ENCODE measurements at places on chromosomes 6 and 20.

GRCh38 chr20:42754706-42755105, 435.0 kb downstream of the PTPRT start:
- no peak for DNase-seq

GRCh38 chr6:127297502-127298070, 30.9 kb downstream of the RNF146 start:
- DNase-seq: no peak

- DNase-seq: no peak
These were observed 203.2 kb downstream of the ISM1 start for GRCh38 chr20:13424174-13424833.

GRCh38 chr6:43113431-43114260, 37.5 kb downstream of the PTK7 start:
- DNase-seq: no peak

- DNase-seq: no peak
These were observed 46.4 kb downstream of the SLC9A8 start for GRCh38 chr20:49859011-49859410.

- DNase-seq: no peak
These were observed 316.6 kb downstream of the THBS2 start for GRCh38 chr6:168937054-168937453.

DNA sequence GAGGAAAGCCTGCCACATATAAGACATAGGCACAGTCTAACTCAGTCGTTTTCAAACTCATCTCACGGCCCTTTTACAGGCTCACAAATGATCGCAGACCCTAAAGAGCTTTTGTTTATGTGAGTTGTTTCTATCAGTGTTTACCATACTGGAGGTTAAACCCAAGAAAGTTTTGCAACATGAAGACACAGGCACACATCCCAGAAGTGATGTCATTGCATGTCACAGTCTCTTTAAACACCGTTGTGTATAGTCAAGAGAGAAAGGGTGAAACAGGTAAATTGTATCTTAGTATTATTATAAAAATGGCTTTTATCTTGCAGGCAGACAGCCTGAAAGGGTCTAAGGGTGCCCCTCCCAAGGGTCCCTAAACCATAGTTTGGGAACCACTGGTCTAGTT, 96.7 kb downstream of the BACH2 start:
- no peak for DNase-seq

DNA sequence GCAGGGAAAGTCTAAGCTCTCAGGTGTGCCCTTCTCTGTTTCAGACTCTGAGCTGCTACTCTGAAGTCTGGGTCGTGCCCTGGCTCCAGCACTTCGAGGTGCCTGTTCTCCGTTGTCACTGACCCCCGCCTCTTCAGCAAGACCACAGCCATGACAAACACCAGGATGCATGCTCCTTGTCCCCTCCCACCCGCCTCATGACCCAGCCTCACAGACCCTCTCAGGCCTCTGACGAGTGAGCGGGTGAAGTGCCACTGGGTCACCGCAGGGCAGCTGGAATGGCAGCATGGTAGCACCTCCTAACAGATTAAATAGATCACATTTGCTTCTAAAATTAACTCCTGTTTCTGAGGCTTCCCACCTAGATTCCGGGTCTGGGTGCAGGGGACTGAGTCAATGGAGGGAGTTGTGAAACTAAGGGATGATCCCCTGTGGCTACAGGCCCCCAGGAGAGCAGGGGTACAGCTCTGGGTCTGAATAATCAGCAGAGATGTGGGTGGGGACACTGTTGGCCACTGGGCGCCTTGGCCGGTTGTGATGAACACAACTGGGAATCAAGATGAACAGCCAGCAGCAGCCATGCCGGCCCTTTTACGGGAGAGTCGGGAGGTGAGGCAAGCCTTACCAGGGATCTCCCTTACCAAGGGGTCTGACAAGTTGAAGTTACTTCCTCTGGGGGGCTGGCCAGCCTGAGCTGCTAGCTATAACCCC, 10.7 kb downstream of the CST7 start:
- DNase-seq: peak; percentile 28

DNA sequence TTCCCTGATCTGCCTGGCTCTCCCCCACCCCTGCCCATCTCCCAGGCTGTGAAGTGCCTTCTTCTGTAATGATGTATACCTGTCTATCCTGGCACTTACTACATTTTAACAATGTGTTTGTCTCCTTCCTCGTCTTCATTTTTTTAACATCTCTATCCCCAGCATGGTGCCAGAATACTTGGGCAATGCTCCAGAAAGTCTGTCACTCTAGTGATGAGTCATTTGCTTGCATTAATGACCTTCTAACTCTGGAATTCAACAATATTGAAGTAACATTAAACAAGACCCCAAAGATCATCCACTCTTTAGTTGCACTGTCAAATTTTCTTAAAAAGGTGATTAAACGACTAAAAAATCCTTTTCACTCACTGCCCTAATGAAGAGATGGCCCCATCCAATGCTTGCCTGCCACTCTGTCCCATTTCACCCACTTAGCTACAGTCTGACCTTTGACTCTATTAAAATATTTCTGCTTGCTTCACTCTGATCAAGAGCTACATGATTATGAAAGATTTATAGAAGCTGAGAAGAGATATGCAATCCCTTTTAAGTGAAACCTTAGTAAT, 7.7 kb upstream of the KLHL31 start:
- DNase-seq: no peak

- DNase-seq: no peak
These were observed 57.7 kb downstream of the RBM38 start for GRCh38 chr20:57448764-57449354.

DNA sequence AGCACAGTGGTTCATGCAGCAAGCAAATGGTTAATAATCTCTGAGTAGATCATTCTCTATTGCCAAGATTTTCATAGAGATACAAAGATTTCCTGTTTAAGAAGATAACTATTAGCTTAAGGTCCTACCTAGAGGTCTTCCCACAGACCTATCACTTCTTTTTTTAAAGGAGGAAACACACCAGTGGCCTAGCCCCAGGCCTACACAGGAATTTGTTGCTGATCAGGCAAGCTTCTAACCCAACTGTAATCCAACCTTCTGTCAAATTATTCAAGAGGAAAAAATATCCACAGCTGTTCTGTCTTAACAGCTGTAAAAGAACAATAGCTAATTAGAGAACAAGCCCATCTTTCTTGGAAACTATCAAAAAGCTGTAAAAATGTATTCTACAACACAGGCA, 332.8 kb downstream of the BTBD9 start:
- DNase-seq: no peak

GRCh38 chr20:40506537-40506939, 182.5 kb downstream of the MAFB start:
- peak; percentile 91 for DNase-seq

DNA sequence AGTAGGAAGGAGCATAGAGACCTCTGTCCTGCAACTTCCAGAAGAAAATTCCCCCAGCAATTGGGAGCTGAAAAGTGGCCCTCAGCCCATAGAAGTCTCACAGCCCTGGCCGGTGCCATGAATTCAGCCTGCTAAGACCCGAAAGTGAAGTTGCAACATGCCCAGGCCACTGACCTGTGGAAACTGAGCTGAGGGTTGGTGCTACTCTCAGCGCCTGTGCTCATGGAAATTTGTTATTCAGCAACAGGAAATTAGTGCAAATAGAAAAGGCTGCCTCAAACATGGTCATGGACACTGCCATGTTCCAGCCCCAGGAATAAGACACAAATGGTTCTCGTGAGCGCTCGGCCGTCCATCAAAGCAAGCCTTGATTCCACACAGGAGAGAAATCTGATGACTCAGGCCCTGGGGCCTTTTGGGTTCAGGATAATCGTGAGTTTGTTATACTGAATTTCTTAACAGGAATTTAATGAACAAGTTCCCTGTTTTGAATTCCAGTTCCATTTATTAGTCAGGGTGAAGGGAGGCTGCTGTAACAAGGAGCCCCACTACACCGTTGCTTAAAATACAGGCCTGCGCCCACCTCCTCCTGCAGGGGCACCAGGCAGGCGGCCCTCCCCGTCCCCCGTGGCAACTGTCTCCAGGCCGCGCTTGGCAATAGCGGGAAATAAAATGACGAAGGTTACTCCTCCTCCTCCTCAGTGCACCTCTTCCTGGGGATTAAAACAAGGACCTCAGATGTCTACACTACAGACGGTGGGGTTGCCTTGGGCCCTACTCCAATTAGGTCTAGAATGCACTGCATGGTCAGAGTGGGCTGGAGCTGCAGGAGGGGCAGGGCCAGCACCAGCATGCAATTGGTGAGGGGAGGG, 152.9 kb downstream of the ERMARD start:
- no peak for DNase-seq

DNA sequence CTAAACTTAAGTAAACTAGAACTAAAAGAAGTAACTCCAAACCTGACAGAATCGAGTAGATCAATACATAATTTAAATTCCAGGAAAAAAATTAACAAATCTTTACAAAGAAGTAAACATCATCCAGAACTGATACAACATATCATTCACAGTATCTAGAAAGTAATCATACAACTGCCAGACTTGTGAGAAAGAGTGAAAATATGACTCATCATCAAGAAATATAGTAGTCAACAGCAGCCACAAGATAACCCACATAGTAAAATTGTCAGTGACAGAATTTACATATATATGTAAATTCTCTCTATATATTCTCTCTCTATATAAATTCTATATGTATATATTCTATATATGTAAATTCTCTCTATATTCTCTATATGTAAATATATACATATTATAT, 242.8 kb upstream of the RGS17 start:
- no peak for DNase-seq

DNA sequence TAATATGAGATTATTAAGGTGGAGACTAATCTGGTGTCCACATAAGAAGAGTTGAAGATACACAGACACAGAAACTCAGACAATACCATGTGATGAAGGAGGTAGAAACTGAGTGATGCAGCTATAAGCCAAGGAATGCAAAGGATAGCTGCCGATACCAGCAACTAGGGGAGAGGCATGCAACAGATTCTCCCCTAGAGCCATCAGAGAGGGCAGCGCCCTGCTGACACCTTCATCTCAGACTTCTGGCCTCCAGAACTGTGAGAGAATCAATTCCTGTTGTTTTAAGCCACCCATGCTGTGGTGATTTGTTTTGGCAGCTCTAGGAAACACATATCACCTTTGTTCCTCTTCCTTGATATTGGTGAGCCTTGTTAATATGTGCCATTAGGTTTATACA, 41.5 kb downstream of the STXBP5 start:
- DNase-seq: no peak

DNA sequence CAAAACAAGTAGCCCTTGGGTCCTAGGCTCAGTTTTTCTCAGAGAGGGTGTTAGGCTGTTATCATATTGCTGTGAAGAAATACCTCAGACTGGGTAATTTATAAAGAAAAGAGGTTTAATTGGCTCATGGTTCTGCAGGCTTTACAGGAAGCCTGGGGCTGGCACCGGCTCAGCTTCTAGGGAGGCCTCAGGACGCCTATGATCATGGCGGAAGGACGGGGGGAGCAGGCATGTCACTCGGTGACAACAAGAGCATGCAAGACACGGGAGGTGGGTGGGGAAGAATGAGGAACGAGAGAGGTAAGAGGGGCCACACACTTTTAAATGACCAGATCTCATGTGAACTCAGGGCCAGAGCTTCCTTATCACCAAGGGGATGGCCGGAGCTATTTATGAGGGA, 26.9 kb downstream of the CDH26 start:
- no peak for DNase-seq

DNA sequence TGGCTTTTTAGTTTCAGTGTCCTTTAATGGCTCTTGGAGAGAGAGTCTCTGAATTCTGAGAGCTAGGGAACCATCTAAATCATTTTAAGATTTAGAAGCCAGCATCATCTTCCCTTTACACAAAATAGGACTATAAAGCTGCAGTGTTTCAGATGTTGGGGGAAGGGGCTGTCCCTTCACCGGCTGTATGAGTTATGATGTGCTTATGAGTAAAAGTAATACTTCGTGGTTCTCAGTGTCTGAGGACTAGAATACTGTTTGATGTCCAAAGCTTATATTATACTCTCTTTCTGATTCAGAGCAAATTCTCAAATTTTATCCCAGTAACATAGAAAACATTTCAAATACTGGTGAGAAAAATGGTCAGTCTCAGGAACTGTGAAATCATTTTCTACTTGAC, 63.5 kb upstream of the FAM8A1 start:
- no peak for DNase-seq

DNA sequence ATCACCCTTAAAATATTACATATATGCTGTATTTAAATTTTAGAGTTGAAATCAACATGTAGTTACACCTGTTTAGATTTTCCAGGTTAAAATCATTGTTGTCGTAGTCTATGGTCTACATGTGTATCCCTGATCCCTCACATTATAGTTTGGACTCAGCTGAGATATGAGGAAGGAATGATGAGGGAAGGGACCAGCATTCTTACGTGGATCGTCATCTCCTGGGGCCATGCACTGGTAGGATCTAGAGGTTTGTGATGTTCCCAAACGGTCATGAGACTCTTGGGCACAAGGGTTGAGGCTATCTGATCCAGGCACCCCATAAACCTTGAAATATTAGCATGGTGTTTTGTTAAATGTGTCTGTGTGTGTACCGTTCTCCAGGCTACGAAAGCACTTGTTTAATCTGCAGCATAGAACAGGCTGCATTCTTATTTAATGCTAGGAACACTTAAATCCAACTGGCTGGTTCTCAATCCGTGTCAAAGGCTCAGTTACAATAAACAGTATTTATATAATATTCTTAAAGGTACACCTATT, 55.4 kb downstream of the IPCEF1 start:
- no peak for DNase-seq

DNA sequence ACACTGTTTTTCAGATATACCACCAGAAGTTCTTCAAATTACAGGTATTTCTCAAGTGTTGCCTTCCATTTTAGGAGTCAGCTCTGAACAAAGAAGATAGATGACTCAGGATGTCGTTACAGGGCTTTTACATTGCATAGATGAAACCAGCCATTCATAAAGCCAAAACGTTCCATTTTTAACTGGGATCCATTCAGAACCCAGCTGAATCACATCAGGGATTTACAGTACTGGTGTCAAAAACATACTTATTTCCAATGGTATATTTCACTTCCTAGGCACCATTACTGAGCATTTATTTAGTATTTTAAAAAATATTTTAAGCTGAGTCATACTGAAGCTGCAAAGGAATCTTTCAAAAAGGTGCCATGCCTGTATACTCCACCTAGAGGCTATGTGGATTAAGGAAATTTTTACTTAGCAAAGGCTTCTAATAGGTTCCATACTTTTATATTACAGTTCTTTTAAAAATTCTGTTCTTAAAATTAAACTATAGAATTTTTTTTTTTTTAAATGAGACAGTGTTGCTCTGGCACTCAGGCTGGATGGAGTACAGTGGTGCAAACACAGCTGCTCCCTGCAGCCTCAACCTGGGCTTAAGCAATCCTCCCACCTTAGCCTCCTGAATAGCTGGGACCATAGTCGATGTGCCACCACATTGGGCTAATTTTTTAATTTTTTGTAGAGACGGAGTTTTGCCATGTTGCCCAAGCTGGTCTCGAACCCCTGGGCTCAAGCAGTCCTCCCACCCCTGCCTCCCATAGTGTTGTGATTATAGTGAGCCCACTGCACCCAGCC, 2.6 kb downstream of the ASF1A start:
- DNase-seq: no peak

- peak; percentile 44 for DNase-seq
These were observed 120.8 kb downstream of the BACH2 start for GRCh38 chr6:90175627-90176538.

Data from CD4-positive, alpha-beta T cell treated with Interleukin-4 for 1 hour (primary cell).